ENCODE measurements at places on chromosomes 11 and 22. TPM values are rescaled to one million over a fixed set of nuclear protein-coding genes. Genes with fewer than 3 reads are reported as not detected.

- H3K4me1 ChIP-seq = no peaks in the 10 kb centered on the region
- H3K27ac ChIP-seq = no peak overlapping the region
- H3K27me3 ChIP-seq = no peaks in the 10 kb centered on the region
- H3K4me3 ChIP-seq = no peak overlapping the region
- H3K36me3 ChIP-seq = peaks cover 47% of the 10 kb centered on the region
Measured at GRCh38 chr22:44166498-44167276, 14.0 kb upstream of the PARVG start.

DNA sequence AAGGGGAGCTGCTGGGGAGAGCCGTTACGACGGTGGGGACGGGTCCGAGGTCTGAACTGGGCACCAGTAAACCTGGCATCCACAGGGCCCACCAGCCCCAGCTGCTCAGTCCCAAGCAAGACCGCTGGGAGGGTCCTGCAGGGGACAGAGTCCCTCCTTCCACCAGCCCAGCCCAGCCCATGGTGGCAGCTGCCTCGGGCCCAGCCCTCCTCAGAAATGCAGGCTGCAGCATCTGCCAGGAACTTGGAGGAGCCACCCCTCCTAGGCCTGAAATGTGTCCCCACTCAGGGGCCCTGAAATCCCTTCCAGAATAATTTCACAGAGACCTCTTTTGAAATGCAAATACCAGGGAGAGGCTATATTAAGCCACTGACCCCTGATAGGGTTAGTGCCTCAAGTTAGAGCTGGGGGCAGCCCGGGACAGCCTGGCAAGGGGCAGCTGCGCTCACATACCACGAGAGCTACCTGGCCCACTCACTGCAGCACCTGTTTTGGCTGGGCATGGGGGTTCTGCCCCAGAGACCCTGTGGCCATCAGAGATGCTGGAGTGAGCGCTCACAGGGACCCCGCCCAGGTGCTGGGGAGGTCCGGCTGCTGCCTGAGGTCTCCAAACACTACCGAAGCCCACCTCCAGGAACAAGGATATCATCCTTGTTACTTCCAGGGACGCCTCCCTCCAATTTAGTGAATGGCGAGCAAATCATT is 53.1 kb downstream of the CELSR1 start:
- DNase-seq = no peak
- H3K27ac ChIP-seq = no peak overlapping the region
- no peaks in the 10 kb centered on the region for H3K27me3 ChIP-seq
- H3K4me1 ChIP-seq = no peaks in the 10 kb centered on the region
- no peaks in the 10 kb centered on the region for H3K36me3 ChIP-seq
- no peak overlapping the region for H3K4me3 ChIP-seq

- no peak for DNase-seq
- H3K4me1 ChIP-seq = peaks cover 5% of the 10 kb centered on the region
- H3K4me3 ChIP-seq = no peak overlapping the region
- peaks cover 24% of the 10 kb centered on the region for H3K27me3 ChIP-seq
Measured at GRCh38 chr22:29469755-29470154, 10.3 kb upstream of the NEFH start.

Gene LTBP3
- 75.6 TPM for total RNA-seq

DNA sequence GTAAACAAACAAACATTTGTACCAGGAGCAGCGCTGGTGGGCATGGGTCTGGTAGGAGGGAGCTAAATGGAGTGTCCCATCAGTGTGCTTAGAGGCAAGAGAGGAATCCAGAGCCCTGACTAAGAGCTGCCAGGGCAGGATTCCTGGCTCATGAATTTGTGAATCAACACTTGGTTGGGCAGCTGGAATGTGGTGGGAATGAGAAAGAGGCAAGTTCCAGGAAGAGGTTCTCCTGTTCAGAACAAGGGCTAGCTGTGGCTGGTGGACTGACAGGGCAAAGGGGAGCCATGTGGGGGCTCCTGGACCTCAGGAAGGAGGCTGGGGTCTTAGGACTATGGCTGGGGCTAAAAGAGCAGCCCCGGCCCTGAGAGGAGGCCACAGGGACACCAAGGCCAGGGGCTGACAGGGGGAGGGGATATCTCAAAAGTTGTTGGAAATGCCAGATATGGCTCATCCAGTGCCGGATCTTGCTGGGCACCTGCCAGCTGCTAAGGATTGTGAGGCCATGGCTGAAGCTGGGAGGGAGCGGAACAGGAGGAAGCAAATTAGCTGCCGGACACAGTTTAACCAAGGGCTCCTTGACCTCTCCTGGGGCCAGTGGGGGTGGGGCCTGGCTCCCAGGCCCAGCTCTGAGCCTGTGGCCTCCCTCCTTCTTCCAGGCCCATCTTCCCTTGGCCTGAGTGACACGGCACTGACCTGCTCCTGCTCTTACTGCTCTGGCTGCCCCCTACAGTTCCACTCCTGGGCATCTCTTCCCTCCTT is 14.6 kb upstream of the P2RY6 start:
- no peak for DNase-seq
- no peaks in the 10 kb centered on the region for H3K27me3 ChIP-seq
- H3K27ac ChIP-seq = no peak overlapping the region

Gene CHRM1
- not detected for total RNA-seq

- H3K36me3 ChIP-seq = peaks cover 3% of the 10 kb centered on the region
- H3K4me1 ChIP-seq = peaks cover 28% of the 10 kb centered on the region
- no peak overlapping the region for H3K4me3 ChIP-seq
- H3K27ac ChIP-seq = no peak overlapping the region
- no peaks in the 10 kb centered on the region for H3K27me3 ChIP-seq
Measured at GRCh38 chr11:94806419-94806818, 38.3 kb downstream of the AMOTL1 start.
